CD4-positive, alpha-beta T cell treated with Interleukin-1 beta for 1 hour (primary cell): ENCODE measurements at places on chromosomes 3 and 15.

- no peak for DNase-seq
Measured at GRCh38 chr15:48710952-48711495, 65.5 kb upstream of the FBN1 start.

DNA sequence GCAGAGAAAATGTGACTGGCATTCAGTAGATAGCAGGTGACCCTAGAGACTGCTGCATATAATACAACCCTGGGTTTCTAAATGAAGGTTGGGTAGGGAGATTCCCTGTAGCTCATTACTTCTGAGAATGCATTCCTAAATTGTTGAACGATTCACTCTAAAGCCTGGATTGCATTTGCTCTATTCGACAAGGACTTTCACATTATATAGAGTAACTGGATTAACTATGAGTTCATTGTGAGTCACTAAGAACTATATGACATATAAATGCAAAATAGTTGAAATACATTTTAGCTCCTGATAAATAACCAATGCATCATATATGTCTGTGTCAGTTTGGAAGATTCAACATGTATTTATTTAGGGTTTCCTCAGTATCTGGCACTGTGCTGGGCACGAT, 294.7 kb upstream of the CCDC54 start:
- no peak for DNase-seq

GRCh38 chr3:63918321-63918720, 6.1 kb upstream of the SCAANT1 start:
- no peak for DNase-seq

DNA sequence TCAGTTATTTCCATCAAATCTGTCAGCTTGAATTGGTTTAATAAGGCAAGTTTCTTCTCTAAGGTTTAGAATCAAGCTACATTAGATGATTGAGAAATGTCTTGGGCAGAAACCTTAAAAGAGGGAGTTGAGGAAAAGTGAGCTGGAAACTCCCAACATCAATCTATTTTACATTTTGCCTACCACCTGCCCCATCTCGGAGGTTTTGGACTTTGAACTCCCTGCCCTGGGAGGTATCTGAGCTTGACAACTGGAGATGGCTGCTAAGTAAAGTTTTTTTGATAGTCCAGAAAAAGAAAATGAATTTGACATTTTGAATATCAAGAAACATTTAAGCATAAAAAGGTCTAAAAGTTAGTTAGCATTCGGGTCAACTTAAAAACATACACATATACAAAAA, 234.2 kb downstream of the NFKBIZ start:
- no peak for DNase-seq

DNA sequence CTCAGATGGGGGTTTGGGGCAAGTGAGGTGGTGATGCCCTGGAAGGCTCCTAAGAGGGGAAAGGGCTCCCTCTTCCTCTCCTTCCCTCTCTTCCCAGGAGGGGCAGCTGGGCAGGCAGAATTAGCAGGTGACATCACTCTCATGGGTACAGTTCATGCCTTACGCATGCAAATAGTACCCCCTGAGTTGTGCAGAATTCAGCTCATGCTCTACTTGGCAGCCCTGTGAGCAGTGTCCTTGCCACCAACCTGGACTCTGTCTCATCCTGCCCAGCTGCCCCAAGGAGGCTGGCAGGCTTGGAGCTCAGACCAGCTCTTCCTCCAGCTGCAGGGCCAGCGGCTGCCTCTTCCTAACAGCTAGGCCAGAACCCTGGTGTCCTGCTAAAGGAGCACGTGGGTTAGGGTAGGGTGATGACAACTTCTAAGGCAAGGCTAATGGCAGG, 3.3 kb downstream of the CHAC1 start:
- no peak for DNase-seq

GRCh38 chr3:72232331-72232730, 447.4 kb upstream of the PROK2 start:
- no peak for DNase-seq

DNA sequence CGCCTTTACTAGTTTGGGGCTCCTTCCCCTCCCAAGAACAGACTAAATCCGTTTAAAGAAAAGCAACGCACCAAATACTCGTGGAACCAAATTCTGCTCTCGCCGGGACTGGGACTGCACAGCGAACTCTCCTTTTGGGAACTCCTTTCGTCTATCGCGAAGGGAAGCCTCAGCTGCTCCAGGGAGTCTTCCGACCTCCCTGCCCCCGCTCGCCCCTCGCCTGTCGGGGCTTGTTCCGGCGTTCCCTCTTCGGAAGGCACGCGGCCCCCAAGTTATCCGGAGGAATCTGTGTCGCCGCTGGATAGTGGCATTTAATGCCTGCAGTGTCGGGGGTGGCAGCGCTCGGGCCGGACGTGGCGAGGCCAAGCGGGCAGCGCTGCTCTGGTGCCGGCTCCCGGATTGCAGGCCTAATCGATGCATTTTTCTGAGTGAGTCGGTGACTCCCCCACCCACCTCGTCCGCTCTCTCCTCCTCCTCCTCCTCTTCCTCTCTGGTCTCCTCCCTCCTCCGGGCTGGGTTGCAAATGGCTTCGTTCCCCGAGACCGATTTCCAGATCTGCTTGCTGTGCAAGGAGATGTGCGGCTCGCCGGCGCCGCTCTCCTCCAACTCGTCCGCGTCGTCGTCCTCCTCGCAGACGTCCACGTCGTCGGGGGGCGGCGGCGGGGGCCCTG, at the start of gene TRIM71:
TRIM71 (plus strand) TSS at position 440 of the 671 bp plus-strand sequence; CDS start at position 524, 84 bp downstream.
- DNase-seq: no peak

- no peak for DNase-seq
Measured at GRCh38 chr3:42815826-42816225, 6.6 kb downstream of the ACKR2 start.

- no peak for DNase-seq
Measured at GRCh38 chr3:60998858-60999257, 252.4 kb downstream of the FHIT start.

- no peak for DNase-seq
Measured at GRCh38 chr3:163043074-163043473, 1546.5 kb downstream of the OTOL1 start.

DNA sequence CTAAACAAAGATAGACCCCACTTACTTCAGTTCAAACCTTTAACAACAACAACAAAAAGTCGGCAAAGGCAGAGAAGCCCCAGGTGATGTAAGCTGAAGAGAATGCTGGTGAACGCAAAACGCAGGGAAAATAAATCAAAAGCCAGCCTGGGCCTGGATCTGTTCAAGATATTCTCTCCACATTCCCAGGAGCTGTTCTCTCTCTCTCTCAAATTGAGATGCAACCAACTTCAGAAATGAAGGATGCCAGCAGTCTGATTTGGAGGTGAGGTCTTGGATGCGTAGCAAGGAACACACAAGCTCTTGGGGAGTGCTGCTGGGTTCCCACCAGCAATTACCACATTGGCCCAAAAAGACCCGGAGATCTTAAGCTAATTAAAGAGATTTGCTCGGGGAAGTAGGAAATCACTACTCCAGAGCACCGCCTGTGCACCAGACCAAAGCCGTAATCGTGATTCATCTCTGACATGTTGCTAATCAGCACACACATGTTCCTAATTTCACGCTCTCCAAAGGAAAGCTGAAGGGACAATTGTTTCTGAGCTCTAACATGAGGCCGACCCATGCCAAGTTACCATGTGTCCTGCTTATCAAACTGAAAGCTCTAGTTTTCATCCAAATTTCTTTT, 37.1 kb downstream of the IL17RD start:
- DNase-seq: no peak
